Osteocyte (in vitro differentiated cells): ENCODE measurements at places on chromosomes 5 and 9. TPM values are rescaled to one million over a fixed set of nuclear protein-coding genes. Genes with fewer than 3 reads are reported as not detected.

Gene SLC6A3
- not detected in 2 replicates for total RNA-seq

Gene MRPL41
- 51.9 and 53.8 TPM in 2 replicates for total RNA-seq

Gene CCNO
- total RNA-seq = 0.34 TPM in 1 of 2 replicates, not detected in the other

Gene TIMD4
- total RNA-seq = not detected in 2 replicates

Gene ANKH
- 44.6 and 50.8 TPM in 2 replicates for total RNA-seq

Gene NR2F1
- 189 and 197 TPM in 2 replicates for total RNA-seq

Gene SPAG8
- 2.4 TPM in 2 replicates for total RNA-seq

DNA sequence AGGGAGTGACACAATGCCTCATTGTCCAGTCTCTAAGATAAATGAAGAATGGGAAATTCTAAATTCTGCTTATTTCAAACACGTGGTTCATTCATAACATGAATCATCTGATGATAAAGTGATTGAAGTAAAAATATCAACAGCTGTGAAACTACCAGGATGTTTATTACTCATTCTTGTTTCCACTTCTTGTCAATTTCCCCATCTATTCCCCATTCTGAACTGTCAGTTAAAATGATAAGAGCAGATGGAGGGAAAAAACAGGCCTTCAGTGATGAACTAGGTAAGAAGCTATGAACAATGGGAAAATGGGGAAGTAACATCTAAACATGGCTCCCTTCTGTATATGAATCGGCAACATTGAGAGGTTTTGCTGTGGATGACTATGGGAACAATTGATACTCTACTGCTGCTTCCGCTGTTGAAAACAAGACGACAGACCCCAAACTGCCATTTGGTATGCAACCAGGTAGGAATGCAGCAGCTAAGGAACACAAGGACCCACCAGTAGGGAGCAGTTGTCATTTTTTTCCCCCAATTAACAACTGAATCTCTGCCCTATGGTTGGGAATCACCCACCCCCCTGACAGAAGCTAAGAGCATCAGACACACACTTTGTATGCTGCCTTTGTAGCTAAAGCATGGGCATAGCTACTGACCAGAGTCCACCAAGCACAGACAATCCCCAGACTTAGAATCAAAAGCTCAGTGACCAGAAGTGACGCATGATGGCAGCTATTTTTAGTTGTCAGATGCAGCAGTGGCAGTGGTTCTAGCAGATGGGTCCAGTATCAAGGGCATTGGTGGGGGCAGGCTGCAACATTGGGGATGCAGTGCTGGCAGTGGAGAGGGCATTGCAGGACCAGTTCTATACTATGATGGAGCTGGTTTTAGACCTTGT, 52.9 kb upstream of the ZNF366 start:
- no peak for DNase-seq
- H3K27ac ChIP-seq = no peak overlapping the region
- no peaks in the 10 kb centered on the region for H3K27me3 ChIP-seq
- H3K4me1 ChIP-seq = peaks cover 16% of the 10 kb centered on the region

GRCh38 chr5:109413458-109413857, 3.7 kb upstream of the PJA2 start:
- peaks cover under 1% of the 10 kb centered on the region for H3K27me3 ChIP-seq
- H3K4me1 ChIP-seq = peaks cover 29% of the 10 kb centered on the region
- H3K4me3 ChIP-seq = no peak overlapping the region
- H3K36me3 ChIP-seq = peaks cover 5% of the 10 kb centered on the region
- peak overlapping the region; percentile 81 for H3K27ac ChIP-seq

DNA sequence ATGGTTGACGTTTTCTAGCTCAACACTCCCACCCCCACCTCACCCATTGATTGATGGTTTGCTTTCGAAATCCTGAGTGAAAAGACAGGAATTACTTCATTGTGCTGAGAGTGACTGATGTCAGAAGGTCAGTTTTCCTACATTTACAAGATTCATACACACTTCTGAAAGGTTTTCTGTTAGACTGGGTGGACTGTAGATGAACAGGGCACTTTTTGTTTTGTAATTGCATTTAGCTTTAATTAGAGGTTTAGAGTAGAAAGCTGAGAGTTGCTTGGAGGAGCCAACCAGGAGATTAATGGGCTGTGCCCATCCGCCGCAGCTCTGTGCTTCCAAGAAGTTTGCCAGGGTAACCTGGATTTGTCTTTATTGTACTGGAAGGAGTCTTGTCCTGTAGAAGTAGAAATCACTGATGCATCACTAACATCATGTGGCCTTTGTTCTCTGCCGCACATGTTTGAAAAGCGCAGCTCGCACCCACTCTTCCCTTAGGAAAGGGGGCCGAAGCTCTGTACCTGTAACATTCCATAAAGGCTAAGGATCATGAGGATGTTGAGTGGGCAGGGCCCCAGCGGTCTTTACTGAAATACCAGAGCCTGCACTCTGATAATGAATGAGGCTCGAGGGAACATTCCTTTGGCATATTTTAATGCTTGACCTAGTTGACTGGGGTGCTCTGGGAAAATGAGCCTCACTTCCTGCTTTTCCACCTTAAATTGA, 267.6 kb upstream of the DMRT1 start:
- peaks cover 4% of the 10 kb centered on the region for H3K27me3 ChIP-seq
- H3K36me3 ChIP-seq = no peaks in the 10 kb centered on the region

DNA sequence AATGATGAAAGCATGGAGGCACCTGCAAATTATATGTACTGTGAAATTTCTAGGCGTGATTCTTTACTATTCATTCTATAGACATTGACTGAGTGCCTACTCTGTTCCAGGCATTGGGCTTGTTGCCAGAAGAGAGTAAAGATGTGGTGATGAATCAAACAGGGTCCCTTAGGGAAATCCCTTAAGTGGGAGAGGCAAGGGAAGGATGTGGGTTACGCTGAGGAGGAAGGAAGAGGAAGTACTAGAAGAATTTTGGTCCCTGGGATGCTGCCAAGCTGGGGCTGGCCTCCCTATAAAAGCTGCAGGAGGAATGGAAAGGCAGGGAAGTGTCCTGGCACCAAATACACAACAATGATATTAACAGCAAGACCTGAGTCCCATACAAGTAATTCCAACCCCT, 76.7 kb upstream of the SPOCK1 start:
- no peaks in the 10 kb centered on the region for H3K36me3 ChIP-seq
- H3K4me3 ChIP-seq = no peak overlapping the region
- H3K4me1 ChIP-seq = peaks cover 57% of the 10 kb centered on the region
- no peak overlapping the region for H3K27ac ChIP-seq
- no peaks in the 10 kb centered on the region for H3K27me3 ChIP-seq

- H3K27ac ChIP-seq = no peak overlapping the region
- H3K4me1 ChIP-seq = peaks cover 32% of the 10 kb centered on the region
- DNase-seq = no peak
- no peaks in the 10 kb centered on the region for H3K36me3 ChIP-seq
- no peak overlapping the region for H3K4me3 ChIP-seq
Observed at GRCh38 chr5:67652201-67652600, 455.6 kb upstream of the CD180 start.

GRCh38 chr5:111337688-111338087, 113.5 kb downstream of the CAMK4 start:
- H3K4me1 ChIP-seq = no peaks in the 10 kb centered on the region
- no peak overlapping the region for H3K4me3 ChIP-seq
- no peaks in the 10 kb centered on the region for H3K36me3 ChIP-seq
- H3K27ac ChIP-seq = no peak overlapping the region

GRCh38 chr5:66232706-66233445, 88.8 kb downstream of the SREK1 start:
- H3K27me3 ChIP-seq = no peaks in the 10 kb centered on the region
- no peaks in the 10 kb centered on the region for H3K4me1 ChIP-seq
- H3K36me3 ChIP-seq = no peaks in the 10 kb centered on the region
- H3K27ac ChIP-seq = no peak overlapping the region
- no peak for DNase-seq

GRCh38 chr9:137315581-137316011, 13.5 kb upstream of the NRARP start:
- no peak for DNase-seq
- no peak overlapping the region for H3K4me3 ChIP-seq
- H3K27me3 ChIP-seq = no peaks in the 10 kb centered on the region
- no peak overlapping the region for H3K27ac ChIP-seq
- H3K4me1 ChIP-seq = peaks cover 7% of the 10 kb centered on the region

- no peak for DNase-seq
- H3K27ac ChIP-seq = no peak overlapping the region
- peaks cover 14% of the 10 kb centered on the region for H3K27me3 ChIP-seq
- no peak overlapping the region for H3K4me3 ChIP-seq
- no peaks in the 10 kb centered on the region for H3K4me1 ChIP-seq
Observed at GRCh38 chr9:26675035-26675434, 217.6 kb downstream of the CAAP1 start.

DNA sequence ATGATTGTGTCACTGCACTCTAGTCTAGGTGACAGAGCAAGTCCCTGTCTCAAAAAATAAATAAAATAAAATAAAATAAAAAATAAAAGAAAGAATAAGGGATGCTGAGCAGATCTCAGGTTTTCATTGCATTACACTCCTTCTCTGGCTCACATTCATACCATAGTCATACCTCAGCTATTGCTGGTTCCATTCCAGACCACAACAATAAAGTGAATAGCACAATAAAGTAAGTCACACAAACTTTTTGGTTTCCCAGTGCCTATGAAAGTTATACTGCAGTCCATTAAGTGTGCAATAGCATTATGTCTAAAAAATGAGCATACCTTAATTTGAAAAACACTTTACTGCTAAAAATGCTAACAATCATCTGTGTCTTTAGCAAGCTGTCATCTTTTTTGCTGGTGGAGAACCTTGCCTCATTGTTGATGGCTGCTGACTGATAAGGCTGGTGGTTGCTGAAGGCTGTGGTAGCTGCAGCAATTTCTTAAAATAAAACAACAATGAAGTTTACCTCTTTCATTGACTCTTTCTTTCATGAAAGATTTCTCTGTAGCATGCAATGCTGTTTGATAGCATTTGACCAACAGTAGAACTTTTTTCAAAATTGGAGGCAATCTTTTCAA, 415.7 kb downstream of the ZNF608 start:
- H3K4me1 ChIP-seq = no peaks in the 10 kb centered on the region
- no peak overlapping the region for H3K27ac ChIP-seq
- no peak overlapping the region for H3K4me3 ChIP-seq
- H3K36me3 ChIP-seq = peaks cover 2% of the 10 kb centered on the region
- H3K27me3 ChIP-seq = peaks cover 14% of the 10 kb centered on the region

GRCh38 chr5:176619569-176620332, 9.8 kb upstream of the GPRIN1 start:
- H3K27me3 ChIP-seq = peaks cover 54% of the 10 kb centered on the region
- no peak overlapping the region for H3K27ac ChIP-seq
- peaks cover 10% of the 10 kb centered on the region for H3K4me1 ChIP-seq
- no peaks in the 10 kb centered on the region for H3K36me3 ChIP-seq

DNA sequence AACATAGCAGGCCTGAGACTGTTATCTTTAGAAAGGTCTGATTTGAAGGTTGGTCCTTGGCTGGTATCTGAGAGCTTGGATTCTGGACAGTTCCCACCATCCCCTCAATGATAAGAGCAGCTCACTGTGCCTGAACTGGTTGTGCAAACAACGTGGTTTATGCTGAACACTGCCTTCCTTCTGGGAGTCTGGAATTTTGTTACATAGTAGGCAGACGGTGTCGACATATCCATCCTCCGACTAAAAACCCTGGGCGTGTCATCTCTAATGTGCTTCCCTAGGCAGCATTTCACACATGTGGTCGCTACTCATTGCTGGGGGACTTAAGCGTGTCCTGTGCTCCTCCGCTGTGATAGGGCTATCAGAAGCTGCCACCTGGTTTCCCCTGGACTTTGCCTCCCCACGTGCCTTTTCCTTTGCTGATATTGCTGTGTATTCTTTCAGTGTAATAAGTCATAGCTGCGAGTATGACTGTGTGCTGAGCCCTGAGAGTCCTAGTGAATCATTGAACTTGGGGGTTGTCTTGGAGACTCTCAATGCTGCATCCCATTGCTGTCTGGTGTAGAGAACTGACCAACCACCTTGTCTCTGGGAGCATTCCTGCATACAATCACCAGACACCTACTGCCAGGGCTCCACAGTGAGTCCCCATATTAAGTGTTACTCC, 119.1 kb upstream of the TBC1D2 start:
- no peaks in the 10 kb centered on the region for H3K36me3 ChIP-seq
- H3K27me3 ChIP-seq = no peaks in the 10 kb centered on the region
- H3K27ac ChIP-seq = no peak overlapping the region
- peaks cover 3% of the 10 kb centered on the region for H3K4me1 ChIP-seq
- DNase-seq = no peak
- H3K4me3 ChIP-seq = no peak overlapping the region

GRCh38 chr5:94776167-94776566, 157.7 kb downstream of the SLF1 start:
- peaks cover 8% of the 10 kb centered on the region for H3K4me1 ChIP-seq
- no peaks in the 10 kb centered on the region for H3K36me3 ChIP-seq
- no peak for DNase-seq
- no peak overlapping the region for H3K27ac ChIP-seq
